ENCODE measurements at places on chromosomes 3 and 15. TPM values are rescaled to one million over a fixed set of nuclear protein-coding genes. Genes with fewer than 3 reads are reported as not detected.

Gene ITIH1
- total RNA-seq = not detected

Gene SH2D7
- not detected for total RNA-seq

Gene PARP15
- 0.55 TPM for total RNA-seq

Gene KNG1
- total RNA-seq = not detected

- DNase-seq = peak; percentile 70
Observed at GRCh38 chr15:35618260-35619188, 72.6 kb upstream of the DPH6 start.

DNA sequence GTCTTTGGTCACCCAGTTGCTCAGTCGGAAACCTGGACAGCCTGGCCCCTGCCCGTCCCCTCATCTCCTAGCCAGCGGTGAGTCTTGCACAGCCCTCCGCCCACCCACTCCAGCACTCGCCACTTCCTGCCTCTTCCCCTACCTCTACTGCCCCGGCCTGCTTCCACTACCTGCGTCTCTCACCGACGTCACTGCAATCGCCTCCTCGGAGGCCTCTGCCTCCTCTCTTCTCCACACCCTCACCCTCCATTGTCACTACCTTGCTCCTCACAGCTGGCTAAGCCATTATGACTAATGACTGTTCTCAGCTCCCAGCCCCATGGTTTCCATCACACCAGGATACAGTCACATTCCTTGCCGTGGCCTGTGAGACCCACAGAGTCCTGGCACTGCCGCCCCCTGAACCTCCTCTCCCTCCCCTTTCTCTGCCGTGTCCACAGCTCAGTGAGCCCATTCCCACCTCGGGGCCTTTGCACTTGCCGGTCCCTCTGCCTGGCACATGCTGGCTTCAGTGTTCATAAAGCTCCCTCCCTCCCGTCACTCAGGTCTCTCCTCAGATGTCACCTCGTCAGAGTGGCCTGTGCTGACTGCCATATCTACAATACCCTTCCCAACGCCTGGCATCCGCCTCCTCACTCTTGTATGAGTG lies 104.8 kb downstream of the FBLN2 start:
- DNase-seq = no peak

GRCh38 chr3:46668591-46668990 lies 24.9 kb downstream of the ALS2CL start:
- DNase-seq = no peak
